ENCODE measurements at places on chromosomes 4 and X. TPM values are rescaled to one million over a fixed set of nuclear protein-coding genes. Genes with fewer than 3 reads are reported as not detected.

The SHROOM4 gene
- total RNA-seq: 3.8 TPM

The CCNA2 gene
- total RNA-seq: 10.3 TPM

The FAT1 gene
- 36.9 TPM for total RNA-seq

The CLGN gene
- total RNA-seq: 5.0 TPM

The SLBP gene
- total RNA-seq: 39.1 TPM

The RHOXF2 gene
- not detected for total RNA-seq

The CT45A1 gene
- total RNA-seq: not detected

The SH2D1A gene
- not detected for total RNA-seq

The CHIC1 gene
- 21.0 TPM for total RNA-seq

The FGB gene
- not detected for total RNA-seq

The ADGRG4 gene
- total RNA-seq: not detected

The SOX3 gene
- 4.7 TPM for total RNA-seq

The MID1 gene
- 38.8 TPM for total RNA-seq

The ZNF732 gene
- total RNA-seq: 3.1 TPM

The TSPAN5 gene
- total RNA-seq: 87.3 TPM

The TRIM75 gene
- total RNA-seq: not detected

The SMIM43 gene
- total RNA-seq: 0.94 TPM

The INPP4B gene
- total RNA-seq: 5.9 TPM

The RPL36A gene
- total RNA-seq: 244 TPM

The MAGEE2 gene
- 5.3 TPM for total RNA-seq

The MED28 gene
- 43.5 TPM for total RNA-seq

The PDLIM3 gene
- 22.5 TPM for total RNA-seq

The SOWAHD gene
- total RNA-seq: 0.31 TPM

The FAM9C gene
- total RNA-seq: not detected

The NDST3 gene
- total RNA-seq: 27.5 TPM

The UCHL1 gene
- 918 TPM for total RNA-seq

The SLC6A8 gene
- total RNA-seq: 19.4 TPM

The VCX3A gene
- total RNA-seq: not detected

The GUCY1A1 gene
- total RNA-seq: 72.6 TPM

The PPP4R3C gene
- total RNA-seq: not detected

The TASL gene
- total RNA-seq: 0.31 TPM

The CD38 gene
- total RNA-seq: 9.1 TPM

The SOD3 gene
- total RNA-seq: not detected

The P2RY8 gene
- total RNA-seq: not detected

The SSX2 gene
- total RNA-seq: not detected

The PWWP3B gene
- 0.63 TPM for total RNA-seq

The PAGE1 gene
- total RNA-seq: not detected

The TBX22 gene
- total RNA-seq: 0.31 TPM

The TAF7L gene
- total RNA-seq: 0.31 TPM

The HMX1 gene
- 0.63 TPM for total RNA-seq

The ATP10D gene
- total RNA-seq: 14.1 TPM

The ESX1 gene
- not detected for total RNA-seq

The SPANXB1 gene
- total RNA-seq: not detected

The KIF4A gene
- 4.1 TPM for total RNA-seq

The SYP gene
- 121 TPM for total RNA-seq

The CXCL5 gene
- total RNA-seq: not detected

The XG gene
- not detected for total RNA-seq

The KLB gene
- total RNA-seq: not detected

The EDA gene
- total RNA-seq: 4.7 TPM

The FGA gene
- 0.94 TPM for total RNA-seq

The EPGN gene
- total RNA-seq: not detected

The PAQR3 gene
- 57.3 TPM for total RNA-seq

The AKAP17A gene
- 18.8 TPM for total RNA-seq

The BTC gene
- not detected for total RNA-seq

The IL13RA2 gene
- 5.9 TPM for total RNA-seq

The MAGEA2B gene
- total RNA-seq: not detected

The SCD5 gene
- 270 TPM for total RNA-seq

The SPANXN2 gene
- not detected for total RNA-seq

The RPS6KA6 gene
- 30.0 TPM for total RNA-seq

The TMSB15C gene
- total RNA-seq: 56.3 TPM

All from parietal lobe (tissue), 2 donors.